ENCODE measurements at places on chromosomes 3 and 15.

GRCh38 chr3:45944830-45945620 is 1.8 kb downstream of the CXCR6 start:
- no peak for DNase-seq

GRCh38 chr3:141430316-141430715 is 56.5 kb upstream of the RASA2 start:
- DNase-seq: no peak

DNA sequence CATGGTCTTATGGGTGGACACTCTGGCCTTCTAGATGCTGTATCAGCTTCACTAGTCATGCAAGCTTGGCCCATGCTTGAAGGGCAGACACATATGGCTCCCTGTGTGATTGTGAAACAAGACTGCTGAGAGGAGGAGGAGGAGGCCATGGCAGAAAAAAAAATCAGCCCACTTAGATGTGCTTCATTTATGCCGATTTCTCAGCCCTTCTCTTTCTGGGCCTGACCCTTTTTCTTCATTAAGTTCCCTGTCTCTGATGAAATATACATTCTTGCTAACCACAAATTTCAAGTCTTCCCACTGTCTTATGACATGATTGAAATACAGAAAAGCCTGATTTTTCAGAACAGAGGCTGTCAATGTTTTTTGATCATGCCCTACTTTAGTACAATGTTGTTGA is 213.0 kb upstream of the FEZF2 start:
- DNase-seq: peak; percentile 41

DNA sequence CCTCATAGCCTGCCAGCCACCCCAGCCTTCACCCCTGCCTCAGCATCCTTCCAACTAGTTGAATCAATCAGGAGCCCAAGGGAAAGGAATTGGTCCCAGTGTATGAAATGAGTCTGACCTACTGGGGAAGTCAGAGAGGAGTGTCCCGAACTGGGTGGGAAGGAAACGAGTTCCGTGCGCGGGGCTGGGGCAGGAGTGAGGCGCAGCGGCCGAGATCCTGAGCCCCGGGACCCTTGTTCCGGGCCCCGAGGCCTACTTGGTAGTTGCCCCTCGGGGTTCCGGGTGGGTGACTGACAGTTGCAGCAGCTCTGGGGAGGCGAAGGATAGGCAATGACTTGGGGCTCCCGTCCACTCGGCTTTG is 1.1 kb upstream of the PLCL2 start:
- DNase-seq: peak; percentile 9

GRCh38 chr3:32106929-32107362 is 526 bp downstream of the GPD1L start:
- no peak for DNase-seq

GRCh38 chr3:127677541-127678314 is 5.0 kb downstream of the ABTB1 start:
- DNase-seq: no peak

GRCh38 chr3:66372681-66373350 is 128.0 kb downstream of the LRIG1 start:
- DNase-seq: peak; percentile 37

DNA sequence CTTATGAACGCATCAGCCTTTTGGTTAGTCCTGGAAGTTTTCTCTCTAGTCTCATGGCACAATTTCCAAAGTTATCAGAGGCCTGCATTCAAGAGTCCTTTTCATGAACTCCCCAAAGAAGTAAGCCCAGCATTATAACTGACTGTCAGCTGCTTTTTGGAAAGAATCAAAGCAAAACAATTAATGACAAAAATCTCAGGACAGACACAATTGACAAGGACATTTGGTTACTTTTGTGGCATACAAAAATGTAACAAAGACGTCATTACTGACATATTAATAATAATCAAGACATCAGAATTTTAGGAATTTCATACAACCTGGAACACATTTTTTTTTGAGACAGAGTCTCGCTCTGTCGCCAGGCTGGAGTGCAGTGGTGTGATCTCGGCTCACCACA is 21.2 kb downstream of the KATNBL1 start:
- no peak for DNase-seq

DNA sequence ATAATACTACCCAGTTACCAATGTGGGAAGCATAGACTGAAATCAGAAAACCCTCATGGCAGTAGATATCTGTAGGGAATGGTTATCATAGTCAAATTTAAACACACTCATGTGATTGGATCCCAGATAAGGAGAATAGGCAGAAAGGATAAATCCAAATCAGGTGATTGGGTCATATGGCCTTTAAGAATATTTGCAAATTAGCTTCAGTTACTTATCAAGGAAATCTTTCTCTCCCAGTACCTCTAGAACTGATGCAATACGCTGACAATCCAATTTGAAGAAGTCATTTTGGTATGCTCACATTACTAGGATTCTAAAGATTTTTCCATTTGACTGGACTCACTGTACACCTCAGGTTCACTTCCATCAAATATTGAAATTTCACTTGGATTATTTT is 87.7 kb upstream of the MNS1 start:
- DNase-seq: no peak

DNA sequence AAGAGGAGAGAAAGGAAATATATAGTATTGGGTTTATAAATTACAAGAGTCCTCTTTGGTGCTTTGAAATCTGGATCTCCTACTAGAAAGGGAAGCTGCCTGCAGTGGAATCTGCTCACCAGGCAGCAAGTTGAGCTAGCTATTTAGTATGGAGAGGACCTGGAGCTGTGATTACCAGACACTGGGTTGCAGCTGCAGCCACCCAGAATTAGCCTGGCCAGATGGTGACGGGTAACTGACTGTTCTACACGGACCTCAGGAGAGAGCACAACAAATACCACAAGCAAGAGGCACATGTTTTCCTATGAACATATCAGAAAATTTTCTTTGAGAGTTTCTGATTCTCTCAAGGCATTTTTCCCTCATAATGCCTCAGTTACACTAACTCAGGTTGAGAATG is 46.5 kb downstream of the SYNPR start:
- no peak for DNase-seq

DNA sequence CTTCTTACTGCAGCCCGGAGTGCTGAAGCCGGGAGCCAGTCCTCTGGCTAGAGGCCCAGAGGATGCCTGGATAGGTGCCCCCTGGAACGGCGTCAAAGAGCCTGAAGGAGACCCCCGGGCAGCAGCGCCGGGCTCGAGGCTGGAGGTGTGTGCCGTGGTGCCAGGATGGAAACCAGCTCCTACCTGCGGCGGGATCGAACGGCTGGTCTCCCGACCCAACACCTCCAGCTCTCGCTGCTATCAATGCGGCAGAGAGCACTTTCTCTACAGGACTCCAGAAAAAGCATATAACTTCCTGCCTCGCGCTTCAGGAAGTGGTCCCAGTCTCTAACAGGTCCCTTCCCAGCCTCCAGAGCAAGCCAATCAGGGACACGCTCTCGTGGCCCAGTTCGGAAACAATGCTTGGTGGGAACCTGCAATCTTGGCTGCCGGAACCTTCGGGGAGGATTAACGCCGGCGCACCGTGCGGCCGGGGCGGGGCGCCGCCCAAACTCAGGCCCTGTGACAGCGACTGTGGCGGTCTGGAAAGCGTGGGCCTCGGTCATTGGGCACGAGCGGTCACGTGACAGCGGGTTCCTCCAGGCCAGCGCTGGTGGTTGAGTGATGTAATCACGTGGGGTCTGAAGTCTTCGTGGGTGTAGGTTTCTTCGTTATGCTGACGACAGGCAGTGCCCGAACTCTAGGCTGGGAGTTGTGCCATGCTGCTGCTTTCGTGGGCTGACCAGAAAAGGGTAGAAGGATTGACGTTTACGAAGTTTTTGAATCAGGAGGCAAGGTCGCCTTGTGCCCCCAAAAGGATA is at the start of gene SLC33A1:
Gene SLC33A1, minus strand, starts transcription at position 287 of the 800 bp plus-strand sequence. CDS start 430 bp downstream, outside the sequence.
- DNase-seq: peak; percentile 99

- no peak for DNase-seq
These were observed 104.6 kb downstream of the ZIC4 start for GRCh38 chr3:147301781-147302180.

DNA sequence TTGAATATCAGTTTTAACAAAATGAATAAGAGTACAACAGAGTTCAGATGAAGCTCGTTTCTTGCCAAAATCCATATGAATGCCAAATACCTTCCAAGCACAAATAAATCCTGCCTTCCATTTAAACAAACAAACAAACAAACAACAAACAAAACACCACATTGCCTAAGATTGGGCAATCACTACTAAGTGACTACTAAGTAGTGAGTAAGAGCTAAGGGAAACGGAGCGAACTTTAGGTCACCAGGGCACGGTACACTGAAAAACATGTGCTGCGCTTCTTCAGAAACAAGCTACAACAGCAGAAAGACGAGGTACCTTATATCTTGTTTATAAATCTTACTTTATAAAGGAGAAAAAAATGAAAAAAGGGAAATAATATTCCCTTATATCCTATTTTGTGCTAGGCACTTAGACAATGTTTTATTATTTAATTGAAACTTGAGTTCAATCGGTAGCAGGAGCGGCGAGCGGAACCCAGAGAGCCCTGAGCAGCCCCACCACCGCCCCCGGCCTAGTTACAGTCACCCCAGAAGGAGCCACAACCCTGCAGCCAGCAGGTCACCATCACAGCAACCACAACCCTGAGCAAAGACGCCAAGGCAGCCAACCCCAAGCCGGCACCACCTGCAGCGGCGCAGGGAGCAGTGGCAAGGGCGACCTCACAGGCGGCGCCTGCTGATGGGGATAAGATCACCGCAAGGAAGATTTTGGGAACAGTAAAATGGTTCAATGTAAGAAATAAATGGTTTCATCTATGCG is 216.9 kb downstream of the ZBTB20 start:
- DNase-seq: no peak

DNA sequence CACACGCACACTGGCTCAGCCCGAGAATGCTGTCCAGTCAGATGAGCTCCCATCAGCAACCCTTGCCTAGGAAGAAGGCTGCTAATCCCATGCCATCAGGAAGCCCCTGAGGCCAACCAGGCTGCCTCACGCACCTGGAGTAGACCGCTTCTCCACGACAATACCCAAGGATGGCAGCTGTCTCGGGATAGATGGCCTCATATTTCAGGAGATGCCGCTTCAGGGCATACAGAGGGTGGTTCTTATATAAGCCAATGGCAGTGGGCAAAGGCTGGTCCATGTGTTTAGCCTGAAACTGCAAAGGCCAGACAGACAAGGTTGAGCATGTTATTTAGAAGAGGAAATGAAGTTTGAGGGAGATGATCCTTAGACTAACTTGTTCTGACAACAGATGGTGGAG is 22.2 kb downstream of the XPC start:
- DNase-seq: no peak

- DNase-seq: no peak
These were observed 261.3 kb upstream of the TLE3 start for GRCh38 chr15:70358871-70359647.

DNA sequence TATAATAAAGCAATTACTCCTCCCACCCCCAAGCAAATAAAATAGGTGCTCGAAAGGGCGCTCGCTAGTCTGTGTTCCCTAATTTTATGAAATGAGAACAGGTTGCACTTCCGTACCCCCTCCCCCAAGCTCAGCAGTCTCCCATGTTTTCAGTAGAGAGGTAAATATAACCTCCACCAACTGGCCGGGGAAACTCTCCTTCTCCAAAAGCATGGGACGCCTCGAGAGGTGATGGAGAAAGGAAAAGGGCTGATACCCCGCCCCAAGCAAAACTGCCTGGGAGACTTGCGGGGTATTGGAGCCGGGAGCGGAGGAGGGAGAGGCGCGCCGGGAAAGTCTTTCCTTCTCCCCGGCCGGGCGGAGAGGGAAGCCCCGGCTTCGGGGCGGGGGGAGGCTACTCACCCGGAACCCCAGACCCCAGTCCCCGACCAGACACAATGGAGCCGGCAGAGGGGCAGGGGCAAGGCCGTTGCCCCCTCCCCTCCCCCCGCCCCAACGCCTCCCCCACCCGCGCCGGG is 605 bp downstream of the DCUN1D1 start:
- peak; percentile 7 for DNase-seq

DNA sequence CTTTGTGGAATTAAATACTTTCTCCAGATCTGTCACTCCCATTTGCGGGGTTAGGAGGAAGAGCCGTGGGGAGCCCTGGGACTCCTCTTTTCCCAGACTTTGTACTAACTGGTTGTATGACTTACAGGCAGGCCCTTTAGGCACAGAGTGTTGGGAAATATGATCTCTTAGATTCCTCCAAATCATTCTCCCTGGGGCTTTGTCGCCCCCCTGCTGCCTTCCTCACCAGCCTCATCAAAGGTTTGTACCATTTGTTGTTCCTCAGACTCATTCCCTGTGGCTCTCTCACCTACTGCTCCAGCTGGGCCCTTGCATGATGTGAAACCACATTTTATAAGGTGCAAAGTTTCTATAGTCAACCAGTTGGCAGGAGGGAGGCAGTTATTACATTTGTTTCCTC is 56.4 kb downstream of the CRYGS start:
- no peak for DNase-seq

GRCh38 chr15:94186770-94187331 is 44.5 kb upstream of the MCTP2 start:
- DNase-seq: no peak

GRCh38 chr3:114615523-114616085 is 321.8 kb downstream of the TIGIT start:
- no peak for DNase-seq

- no peak for DNase-seq
These were observed 69.9 kb downstream of the DENND4A start for GRCh38 chr15:65722191-65722590.

- no peak for DNase-seq
These were observed 200.8 kb upstream of the SLCO3A1 start for GRCh38 chr15:91652610-91653207.

DNA sequence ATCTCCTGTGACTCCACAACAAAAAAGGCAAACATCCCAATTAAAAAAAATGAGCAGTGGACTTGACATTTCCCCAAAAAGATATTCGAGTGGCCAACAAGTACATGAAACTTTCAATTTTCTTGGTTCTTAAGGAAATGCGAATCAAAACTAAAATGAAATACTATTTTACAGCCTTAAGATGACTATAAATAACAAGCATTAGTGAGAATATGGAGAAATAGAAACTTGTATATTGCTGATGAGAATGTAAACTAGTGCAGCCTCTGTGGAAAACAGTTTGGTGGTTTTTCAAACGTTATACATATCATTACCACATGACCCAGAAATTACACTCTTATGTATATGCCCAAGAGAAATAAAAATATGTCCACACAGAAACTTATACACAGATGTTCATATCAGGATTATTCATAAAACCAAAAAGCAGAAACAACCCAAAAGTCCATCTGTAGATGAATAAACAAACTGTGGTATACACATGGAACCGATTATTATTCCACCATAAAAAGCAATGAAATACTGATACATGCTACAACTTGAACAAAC is 153.2 kb upstream of the GPR149 start:
- DNase-seq: no peak
